Stimulated activated CD8-positive, alpha-beta memory T cell treated with anti-CD3 and anti-CD28 coated beads, Interleukin-4, amount 100 ng/mL, for 4 hours (primary cell): ENCODE measurements at places on chromosomes 5 and 9.

DNA sequence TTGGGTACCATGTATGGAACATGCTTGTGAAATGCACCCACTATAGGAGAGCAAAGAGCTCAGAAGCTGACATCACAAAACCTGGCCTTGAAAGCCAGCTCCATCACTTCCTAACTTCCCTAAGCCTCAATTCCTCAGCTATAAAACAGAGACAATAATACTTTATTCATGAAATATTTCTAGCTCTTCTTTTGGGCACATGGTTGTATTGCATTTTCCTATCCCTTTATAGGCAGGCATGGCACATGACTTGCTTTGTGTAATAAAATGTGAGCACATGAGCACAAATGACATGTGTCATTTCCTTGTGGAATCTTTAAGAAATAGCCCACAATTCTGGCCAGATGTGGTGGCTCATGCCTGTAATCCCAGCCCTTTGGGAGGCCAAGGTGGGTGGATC lies 18.5 kb downstream of the ZNF366 start:
- no peak for DNase-seq

DNA sequence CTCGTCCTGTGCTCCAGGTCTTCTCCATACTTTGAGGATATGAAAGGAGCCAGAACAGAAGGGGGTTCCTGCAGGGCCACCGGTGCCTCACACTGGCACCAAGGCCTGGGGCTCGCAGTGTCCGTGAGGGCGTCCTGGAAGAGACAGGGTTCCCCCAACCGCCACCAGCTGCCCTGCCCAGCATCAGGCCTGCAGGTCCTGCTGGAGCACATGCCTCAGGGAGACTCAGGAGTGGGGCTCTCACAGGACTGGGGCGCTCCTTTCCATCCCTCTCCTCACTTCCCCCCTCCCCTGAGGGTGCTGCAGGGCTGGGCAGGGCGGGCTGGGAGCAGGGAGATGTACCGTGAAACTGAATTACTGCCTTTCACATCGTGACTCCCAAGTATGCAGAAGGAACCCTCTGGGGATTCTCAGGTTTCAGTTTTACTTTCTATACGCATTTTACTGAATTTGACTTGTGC lies 31.7 kb downstream of the CEP72 start:
- no peak for DNase-seq

DNA sequence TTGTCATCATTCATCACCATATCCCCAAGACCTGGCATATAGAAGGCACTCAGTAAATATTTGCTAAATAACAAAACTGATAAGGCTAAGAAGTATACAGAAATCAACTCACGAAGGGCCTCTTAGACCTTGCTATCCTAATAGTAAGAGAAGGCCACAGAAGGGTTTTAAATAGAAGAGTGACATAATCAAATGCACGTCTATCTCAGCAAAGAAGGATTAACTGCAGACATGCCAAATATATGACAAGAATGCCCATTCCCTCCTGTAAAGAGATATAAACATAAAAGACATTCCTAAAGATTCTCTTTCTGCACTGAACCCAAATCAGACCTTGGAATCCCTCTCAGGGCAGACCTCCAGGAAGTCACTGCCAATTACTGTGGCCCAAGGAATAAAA lies 34.1 kb downstream of the ECPAS start:
- DNase-seq = no peak

DNA sequence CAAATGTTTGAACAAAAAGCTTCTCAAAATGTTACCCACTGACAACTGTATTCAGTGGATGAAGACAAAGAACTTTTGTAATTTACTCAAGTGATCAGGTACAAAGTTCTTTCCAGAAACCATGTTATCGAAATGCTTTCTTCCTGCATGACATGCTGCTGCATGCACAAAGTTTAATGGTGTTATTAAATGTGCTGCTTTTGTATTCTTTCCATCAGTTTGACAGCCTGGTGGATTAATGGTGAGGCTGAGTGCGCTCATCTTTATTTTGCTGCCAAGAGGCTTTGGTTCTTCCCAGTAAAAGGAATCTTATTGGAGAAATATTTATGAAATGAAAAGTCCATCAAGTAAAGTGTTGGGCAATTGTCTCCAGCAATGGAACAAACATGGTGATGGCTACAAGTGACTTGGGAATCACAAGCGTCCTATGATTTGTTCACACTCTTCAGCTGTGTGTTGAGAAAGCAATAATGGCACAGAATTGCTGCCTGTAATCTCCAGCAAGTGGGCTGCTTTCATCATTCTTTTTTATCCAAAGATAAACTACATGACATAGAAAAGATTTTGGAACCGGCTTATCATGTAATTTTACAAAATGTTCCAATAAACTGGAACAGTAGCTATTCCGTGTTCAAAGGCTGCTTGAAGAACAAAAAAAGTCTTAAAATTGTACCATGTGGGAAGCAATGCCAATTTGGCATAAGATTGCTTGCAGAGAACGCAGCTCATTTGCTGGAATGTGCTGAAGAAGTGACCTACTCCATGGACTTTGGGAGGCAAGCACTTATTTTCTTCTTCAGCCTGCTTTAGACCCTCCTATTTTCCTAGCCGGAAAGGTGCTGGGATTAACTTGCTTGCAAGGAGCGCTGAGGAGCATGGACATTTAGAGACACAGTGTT lies 153.1 kb downstream of the HSD17B3 start:
- no peak for DNase-seq

DNA sequence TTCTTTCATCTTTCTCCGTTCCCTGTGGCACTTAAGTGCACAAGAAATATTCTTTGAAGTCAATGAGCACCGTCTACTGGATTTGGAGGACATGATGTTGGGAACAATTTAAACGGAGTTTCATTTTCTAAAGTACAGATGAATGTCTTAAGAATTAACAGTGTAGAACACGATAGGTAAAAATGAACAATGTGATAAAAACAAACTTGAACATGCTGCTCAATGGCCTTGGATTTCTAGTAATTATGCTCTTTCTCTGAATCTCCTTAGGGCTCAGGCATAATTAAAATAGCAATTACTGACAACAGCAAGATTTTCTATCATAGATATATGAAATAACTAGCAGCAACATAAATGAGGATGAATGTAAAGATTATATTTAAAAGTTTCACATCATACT lies 142.2 kb upstream of the CDH6 start:
- DNase-seq = no peak
